ENCODE measurements at places on chromosomes 16 and 17.

DNA sequence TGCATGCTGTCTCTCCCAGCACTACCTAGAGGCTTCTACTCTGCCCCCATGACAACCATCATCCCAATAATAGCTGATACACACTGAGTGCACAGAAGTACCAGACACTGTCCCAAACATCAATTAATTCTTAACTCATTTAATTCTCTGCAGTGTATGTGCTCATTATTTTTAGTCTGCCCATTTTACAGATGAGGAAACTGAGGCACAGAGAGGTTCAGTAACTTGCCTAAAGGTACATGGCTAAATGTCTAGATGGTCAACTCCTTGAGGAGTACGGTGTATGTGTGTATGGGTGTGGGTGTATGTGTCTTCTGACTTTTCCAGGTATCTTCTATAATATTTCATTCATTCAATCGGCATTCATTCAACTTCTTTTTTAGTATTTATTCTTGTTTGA, 407.9 kb downstream of the SOX9 start:
- no peak for DNase-seq

GRCh38 chr17:2952174-2952845, 111.1 kb downstream of the OR1D5 start:
- no peak for DNase-seq

DNA sequence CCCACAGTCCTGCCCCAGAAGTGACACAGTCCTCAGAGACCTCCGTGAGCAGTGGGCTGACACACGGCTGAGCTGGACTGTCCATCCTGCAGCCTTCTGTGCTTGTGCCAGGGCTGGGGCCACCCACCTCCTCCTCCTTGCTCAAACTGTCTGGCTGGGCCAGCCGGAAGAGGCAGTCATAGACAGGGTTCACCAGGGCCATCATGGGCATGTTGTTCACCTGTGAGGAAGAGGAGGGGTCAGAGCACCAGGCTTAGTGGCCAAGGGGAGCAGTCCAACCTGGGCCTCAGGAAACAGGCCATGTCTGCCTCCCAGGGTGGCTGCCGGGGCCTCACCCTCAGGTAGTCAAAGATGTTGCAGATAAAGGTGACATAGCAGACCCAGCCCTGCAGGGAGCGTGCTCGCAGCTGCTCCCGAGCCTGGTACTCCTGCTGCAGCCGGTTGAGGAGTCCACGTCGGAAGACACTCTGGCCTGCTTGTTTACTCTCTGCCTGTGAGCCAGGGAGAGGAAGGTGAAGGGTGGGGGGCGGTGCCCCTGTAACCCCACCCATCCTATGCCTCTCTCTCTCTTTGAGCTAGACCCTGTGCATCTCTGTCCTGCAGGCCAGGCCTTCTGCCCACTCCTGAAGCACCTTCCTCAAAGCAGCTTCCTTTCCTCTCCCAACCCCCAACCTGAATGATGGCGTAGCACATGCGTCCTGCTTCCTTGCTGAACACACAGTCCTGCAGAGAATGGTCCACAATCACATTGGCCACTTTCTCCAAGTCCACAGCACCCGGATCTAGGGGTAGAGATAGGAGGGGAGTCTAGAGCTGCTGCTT, 3.4 kb downstream of the MIF4GD start:
- DNase-seq: no peak

GRCh38 chr17:64304551-64304950, 41.5 kb upstream of the TEX2 start:
- no peak for DNase-seq

- no peak for DNase-seq
These were observed 5.5 kb downstream of the KRT40 start for GRCh38 chr17:40978575-40979151.

DNA sequence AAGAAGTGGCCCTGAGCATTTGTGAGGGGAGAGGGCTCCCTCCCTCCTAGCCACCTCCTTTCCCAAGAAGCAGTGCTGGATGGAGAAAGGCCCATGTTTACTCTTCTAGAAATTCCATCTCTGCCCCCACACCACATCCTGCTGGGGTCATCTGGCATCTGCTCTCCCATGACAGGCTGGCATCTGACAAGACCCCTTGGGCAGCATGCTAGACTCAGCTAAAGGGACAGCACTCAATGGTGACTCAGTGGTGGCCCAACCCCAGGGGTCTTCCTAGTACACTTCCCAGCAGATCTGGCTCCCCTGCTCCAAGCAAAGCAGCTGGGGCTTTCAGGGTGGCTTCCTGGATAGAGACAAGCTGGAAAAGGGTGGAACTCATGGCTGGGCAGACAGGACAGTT, 14.4 kb downstream of the SLC38A7 start:
- no peak for DNase-seq

- no peak for DNase-seq
These were observed 31.0 kb downstream of the MAPT start for GRCh38 chr17:45925311-45925710.

- no peak for DNase-seq
These were observed 291.0 kb downstream of the SNX29 start for GRCh38 chr16:12267491-12267890.

- no peak for DNase-seq
These were observed 121.2 kb downstream of the ANKFN1 start for GRCh38 chr17:56274491-56274890.

GRCh38 chr17:67434061-67434525, 57.0 kb downstream of the PITPNC1 start:
- DNase-seq: no peak

DNA sequence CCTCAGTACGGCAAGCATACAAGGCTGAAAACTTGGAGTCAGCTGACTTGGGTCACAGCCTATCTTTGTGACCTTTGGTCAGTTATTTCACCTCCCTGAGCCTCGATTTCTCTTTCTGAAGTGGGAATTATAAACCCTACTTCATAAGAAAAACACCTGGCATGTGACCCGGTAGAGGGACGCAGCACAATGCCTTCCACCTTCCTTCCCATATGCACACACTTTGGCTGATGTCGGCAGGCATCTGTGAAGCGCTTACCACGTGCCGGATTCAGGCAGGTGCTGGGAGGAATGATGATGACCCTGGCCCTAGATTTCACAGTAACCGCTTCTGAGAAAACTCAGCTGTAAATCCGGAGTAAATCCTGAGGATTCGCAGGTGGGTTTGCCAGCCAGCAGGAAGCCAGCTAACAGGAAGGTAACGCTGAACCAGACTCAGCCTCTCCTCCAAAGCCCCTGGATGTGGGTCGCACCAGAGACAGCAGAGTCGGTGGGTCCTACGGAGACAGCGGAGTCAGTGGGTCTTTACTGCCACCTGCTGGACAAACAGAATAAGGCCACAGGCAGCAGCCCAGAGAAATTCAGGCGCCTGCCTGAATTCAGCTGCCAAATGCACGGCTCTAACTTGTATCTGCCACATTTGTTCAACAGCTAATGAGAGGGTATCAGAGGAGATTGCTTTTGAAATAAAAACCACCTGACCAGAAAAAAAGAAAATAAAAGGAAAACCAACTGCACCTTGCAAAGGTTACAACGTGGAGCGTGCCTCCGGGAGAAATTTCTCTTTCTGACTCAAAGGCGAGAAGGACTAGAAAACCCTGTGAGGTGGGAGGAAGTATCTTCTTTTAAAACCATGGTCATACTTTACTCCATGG, 16.6 kb downstream of the COPRS start:
- DNase-seq: peak; percentile 24

- no peak for DNase-seq
These were observed 202.6 kb downstream of the PARN start for GRCh38 chr16:14427371-14427948.

DNA sequence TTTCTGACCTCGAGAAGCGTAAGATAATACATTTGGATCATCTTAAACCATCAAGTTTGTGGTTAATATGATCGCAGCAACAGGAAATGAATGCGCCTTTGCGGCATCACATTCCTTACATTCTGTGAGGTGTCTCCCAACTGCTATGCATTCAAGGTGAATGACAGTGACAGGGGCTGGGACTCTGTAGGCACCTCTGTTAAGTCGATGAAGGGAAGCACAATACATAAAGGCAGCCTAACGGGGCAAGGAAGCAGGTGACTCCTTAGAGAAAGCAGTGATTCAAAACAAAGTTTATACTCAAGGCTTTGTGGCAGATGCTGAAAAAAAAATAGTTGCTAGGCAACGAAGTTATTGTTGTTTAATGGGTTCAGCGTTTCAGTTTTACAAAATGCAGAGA, 21.6 kb upstream of the EVPL start:
- DNase-seq: no peak

DNA sequence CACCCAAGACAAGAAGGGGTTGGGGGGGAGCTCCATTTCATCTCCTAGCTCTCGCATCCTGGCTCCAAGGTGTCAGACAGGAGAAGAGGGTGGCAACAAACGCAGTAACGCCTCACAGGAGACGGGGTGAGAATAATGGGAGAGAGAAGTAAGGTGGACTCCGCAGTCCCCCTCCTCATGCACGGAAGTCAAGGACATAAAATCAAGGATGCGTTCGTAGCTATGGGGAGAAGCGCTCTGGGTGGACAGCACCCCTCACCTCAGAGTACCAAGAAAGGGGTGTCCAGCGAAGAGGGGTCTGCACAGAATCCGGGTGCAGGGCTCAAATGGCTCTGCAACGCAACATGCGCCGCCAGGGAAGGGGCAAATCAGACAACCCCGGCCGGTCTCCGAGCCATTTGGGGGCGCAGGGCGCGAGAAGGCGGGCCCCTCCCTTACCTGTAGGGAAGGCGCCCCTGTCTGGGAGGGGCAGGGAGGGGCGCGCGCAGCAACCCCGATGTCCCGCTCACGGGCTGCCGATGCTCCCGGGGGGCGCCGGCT, 555 bp downstream of the HDAC5 start:
- DNase-seq: no peak

All from cerebellar nuclear complex (tissue), 1 donor.